ENCODE measurements at places on chromosomes 1 and 21.
A peak's percentile ranks its signal among the peaks of the same experiment; 100 is the strongest.

DNA sequence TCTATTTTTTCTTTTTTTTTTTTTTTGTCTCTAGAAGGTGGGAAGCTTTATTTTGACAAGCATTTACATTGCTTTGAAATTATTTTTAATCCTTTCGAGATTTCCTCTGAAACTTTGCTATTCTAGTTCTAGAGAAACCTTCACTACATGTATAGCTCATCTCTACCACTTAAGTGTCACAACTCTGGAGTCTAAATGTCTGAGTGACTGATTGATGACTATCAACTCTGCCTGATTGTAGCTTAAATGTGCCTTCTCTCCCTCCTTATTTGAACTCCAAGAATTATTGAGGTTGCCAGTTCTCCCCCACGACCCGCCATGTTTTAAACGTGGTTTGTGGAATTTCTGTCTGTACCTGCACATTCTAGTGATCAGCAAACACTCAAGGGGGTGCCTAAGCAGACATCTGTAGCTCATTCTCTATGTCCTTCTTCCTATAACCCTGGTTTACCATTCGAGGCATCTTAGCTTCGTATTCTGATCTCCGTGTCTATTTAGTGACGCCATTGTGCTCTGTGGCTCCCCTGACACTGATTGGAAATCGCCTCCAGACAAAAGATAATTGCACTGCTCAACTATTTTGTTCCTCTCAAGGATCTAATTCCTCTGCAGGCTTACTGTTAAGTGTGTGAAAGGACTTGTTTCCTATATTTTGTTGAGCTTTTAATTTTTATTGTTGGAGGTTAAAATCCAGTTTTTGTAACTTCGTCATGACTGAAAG, 1570.6 kb downstream of the BRINP3 start:
- DNase-seq: no peak

DNA sequence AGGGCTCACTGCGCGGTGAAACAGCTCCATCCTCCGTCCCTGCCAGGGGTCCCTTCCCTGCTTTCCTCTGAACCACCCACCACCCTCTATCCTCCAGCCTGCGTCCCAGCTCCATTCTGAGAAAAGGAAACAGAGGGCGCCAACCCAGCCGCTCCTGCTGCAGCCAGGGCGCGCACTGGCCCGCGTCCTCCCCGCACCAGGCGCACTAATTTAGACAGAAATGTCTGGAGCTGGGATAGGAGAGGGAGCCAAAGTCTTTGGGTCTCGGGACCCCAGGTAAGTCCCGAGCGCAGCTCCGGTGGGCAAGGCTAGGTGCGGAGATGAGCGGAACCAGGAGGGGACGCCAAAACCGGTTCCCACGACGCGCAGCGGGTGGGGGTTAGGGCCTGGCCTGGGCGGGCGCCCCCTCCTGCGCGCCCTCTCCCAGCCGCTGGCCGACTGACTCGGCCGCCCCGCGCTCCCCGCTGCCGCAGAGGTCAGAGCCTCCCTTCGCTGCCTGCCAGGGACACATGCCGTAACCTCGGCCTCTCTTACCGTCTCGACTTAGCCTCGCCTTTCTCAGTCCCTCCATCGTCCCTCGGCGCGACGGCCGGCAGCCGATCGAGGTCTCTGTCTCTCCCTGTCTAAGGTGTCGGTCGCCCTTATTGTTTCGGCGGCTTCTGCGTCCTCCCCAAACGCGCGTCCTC, 2.0 kb downstream of the CAMK2N1 start:
- DNase-seq: no peak

DNA sequence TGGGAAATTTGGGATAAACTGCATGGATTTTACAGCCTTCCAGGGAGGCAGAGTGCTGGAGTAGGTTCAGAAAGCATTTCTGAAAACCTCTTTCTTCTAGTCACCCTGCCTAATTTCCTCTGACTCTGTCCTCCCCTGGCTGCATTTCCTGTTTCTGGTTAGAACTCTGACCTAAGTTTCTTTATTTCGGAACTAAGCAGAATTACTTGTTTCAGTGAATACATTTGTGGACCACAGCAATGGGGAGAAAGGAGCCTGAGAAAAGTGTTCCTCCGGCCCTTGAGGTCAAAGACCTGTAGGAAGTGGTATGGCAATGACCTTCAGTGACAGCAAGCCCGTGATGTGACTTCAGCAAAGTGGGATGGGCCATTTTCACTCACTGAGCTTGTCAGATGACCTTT, 173.4 kb upstream of the RUNX1 start:
- DNase-seq: peak; percentile 33

DNA sequence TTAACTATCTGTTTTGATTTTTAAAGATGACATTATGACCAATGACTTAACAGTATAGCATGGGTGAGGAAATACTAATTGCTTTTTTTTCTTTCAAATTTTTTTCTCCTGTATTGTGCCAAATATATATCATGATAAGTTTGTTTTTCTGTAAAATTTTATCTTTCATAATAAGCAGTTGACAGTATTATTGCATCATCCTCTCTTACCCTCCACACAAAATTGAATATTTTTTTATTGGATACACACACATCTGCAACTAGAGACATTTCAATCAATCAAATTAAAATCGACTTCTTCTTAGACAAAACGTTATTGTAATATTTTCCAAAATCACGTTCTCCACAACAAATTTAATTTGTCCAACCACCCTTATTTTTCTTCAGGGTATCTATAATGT, 330.4 kb upstream of the BRINP3 start:
- no peak for DNase-seq

DNA sequence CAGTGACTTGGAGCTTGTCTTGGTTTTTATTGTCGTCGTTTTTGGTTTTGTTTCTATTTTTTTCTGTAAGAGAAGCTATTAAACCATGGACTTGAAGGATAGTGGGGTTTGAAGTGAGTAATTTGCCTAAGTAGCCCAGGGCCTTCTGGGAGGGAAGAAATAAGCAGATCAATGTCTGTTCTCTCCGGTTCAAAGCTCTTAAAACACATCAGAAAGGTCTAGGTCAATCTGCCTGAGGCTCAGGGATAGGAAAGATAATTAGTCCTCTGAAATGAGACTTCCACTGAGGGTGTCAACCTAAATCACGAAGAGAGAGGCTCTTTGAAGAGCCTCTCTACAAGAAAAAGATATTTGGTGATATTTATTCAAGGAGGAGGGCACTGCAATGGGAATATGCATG, 178.0 kb downstream of the MATN1 start:
- DNase-seq: no peak

- DNase-seq: no peak
Measured at GRCh38 chr1:194339471-194339870, 1153.1 kb upstream of the B3GALT2 start.

- no peak for DNase-seq
Measured at GRCh38 chr1:110482662-110483307, 31.8 kb downstream of the PROK1 start.

DNA sequence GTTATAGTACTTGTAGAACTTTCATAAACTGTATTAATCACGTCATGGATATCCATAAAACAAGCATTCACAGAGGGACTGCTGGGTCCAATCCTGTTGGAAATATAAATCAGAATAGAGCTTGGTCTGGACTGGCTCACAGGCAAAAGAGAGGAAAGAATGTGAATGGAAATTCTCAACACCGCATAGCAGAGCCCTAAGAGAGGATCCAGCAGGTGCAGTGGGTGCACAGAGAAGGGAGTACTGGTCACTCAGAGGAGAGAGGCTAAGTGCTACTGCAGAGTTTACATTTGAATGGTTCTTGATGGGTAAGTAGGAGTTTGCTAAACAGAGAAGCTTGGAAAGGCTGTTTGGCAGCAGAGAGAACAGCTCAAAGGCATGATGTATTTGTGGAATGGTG, 231.7 kb downstream of the PAPPA2 start:
- no peak for DNase-seq

GRCh38 chr1:245396615-245397014, 241.8 kb downstream of the KIF26B start:
- no peak for DNase-seq

DNA sequence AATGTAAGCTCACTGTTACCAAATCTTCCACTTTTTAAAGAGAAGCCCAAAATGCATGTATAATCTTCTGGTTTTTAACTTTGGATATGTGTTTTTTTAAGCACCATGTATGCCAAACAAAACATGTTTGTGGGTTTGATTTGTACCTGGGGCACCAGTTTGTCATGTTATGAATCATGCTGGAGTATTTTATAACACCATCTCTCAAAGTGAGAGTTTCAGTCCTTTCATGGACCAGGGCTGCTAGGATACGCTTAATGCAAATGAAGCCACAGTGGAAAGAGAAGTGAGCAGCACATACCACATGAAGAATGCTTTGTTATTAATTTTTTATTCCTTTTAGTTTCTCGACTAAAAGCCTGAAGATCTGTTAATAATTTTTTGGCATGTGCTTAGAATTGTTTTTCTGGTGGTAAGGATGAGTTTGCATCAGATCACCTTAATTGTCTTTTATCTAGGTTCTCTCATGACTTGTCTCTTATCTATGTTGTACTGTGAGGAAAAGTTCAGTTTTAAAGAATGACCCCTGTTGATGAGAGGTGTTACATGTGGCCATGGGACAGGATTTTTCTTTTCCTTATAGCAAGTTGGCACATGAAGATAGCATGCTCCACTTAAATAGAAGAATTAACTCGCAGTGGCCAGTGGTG, 2.0 kb upstream of the RABGAP1L start:
- peak; percentile 20 for DNase-seq

DNA sequence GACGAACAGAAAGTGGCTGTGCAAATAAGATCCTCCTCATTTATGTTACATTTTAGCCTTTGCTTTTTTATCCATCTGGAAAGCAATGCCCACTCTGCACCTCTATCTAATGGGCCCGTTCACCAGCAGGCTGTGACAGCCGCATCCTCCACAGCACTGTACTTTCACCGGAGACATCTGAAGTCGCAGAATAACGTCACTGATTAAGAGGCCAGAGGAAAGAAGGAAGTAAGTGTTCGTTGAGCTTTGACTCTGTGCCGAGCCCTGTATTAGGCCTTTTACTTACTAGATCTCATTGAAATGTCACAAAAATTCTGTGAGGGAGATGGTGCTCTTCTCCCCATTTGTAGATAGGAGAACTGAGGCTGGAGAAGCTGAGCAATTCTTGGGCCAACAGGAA, 62.3 kb downstream of the KAZN start:
- DNase-seq: no peak

DNA sequence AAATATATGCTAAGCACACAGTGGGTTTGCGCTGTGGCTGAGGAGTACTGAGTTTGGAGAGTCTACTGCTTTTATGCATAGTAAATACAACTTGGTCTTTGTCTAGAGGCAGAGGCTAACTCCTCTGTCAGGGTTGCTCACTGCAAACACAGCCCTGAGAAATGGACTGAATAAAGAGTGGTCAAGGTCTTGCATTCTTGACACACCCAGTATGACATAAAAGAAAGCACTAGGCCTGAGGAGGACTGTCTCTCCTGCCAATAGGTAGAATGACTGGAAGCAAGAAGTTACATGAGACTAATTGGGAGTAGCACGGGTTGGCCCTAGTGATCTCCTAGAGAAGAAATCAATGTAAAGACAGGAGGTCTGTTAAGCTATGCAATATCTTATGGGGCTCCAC, 367.2 kb upstream of the B3GALT2 start:
- no peak for DNase-seq

DNA sequence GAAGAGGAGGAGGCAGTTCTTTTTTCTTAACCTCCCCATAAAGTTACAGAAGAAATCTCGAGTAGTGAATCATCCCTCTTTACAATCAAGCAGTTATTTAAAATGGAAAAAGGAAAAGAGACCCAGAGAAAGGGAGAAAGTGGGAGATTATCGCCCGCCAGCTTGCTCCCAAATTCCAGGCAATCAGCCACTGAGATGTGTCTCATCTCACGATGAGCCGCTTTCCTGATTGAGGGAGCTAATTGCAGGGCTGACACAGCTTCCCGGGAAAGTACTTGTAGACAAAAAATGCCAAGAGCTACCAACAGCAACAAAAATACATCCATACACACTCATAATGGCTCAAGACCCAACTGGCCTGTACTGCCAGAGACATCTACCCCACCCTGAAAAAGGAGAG, 191.6 kb upstream of the ZC3H12A start:
- no peak for DNase-seq

DNA sequence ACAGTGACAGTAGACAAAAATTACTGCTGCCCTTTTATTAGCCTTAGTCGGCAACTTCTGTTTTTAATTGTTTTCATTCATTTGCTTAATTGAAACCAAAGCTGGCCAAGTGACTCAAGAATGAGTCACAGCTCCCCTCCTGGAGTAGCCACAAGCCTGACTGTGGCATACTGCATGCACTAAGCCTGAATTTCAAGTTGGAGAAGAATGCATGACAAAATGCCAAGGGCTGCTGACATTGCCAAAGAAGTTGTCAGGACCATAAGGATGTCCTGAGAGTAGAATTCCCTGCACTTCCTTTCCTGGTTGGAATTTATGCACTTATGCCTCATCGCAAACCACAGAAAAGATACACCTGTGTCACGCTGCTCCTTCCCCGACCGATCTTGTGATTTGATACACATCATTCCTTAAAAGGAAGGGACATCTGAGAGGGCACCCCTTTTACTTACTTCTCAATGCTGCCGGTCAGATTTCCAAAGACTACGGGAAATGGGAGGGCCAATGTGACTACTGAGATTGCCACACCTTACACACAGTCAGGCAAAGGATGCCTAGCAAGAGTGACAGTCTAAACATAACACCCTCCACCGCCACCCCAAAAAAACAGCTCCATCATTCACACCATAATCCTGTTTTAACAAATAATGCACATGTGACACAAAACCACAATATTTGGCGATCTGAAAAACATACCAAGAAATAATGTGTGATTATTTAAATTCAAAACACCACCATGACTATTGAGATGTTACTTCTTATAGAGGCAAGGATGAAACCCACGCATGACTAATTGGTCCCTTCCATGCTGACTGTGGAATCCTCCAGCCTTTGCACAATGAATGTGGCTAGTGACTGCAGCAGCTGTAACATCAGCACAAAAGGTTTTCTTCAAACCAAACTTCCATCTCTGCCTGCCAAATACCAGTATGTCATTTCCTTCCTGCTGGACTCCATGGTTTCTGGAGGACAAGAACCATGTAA, 28.2 kb downstream of the VAV3 start:
- DNase-seq: peak; percentile 53

DNA sequence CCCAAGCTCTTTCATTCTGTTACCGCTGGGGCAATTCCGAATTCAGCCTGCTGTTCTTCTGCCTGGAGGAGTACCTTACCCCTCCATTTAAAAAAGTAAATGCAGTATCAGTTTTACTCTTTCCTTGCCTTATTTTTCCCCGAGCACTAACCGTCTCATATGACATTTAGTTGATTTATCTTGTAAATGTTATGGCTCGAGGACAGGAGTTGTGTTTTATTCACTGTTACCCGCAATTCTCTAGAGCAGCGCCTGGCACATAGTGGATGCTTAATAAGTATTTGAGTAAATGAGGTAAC, 425 bp upstream of the TADA1 start:
- DNase-seq: no peak

- DNase-seq: peak; percentile 90
Measured at GRCh38 chr1:204431310-204432184, 19.9 kb upstream of the PPP1R15B start.
